ENCODE measurements at places on chromosomes 3 and 15. TPM values are rescaled to one million over a fixed set of nuclear protein-coding genes. Genes with fewer than 3 reads are reported as not detected.

- no peak for DNase-seq
Observed at GRCh38 chr3:185931777-185932612, 5.8 kb downstream of the TRA2B start.

DNA sequence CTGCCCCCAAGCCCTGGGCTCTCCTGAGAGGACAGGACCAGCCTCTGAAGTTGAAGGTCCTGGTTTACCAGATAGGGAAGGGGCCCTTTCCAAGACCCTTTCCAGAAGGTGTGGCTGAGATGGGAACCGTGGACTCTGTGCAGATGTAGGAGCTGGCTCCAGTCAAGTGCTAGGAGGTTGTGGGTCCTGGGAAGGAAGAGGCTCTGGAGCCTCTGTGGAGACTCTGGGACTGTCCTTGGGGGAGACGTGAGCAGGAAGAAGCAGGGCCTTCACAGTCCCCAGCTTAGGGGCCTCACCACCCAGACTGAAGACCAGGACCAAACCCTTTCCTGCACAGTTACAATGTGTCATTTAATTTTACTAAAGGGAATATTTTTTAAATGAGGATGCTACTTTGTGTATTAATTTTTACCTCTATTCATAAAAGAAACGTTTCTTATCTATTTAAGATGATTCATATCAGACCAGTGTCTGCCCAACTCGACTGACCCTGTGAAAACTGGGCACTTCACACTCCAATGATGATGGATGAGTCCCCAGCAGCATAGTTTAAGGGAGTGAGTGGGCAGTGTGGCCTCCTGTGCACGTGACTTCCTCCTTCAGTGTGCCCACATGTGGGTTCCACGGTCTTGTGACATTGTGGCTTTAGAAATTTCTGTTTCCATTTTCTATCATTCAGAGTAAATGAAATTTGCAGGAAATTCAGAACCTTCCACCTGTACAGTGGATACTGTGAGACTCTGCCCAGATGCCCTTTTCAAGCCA, 10.9 kb downstream of the CCR5AS start:
- DNase-seq: no peak

- DNase-seq: no peak
Observed at GRCh38 chr15:91849749-91850161, 3.8 kb upstream of the SLCO3A1 start.

- no peak for DNase-seq
Observed at GRCh38 chr15:92158426-92158825, 235.3 kb upstream of the ST8SIA2 start.

- no peak for DNase-seq
Observed at GRCh38 chr3:13213911-13214846, 140.9 kb upstream of the IQSEC1 start.

DNA sequence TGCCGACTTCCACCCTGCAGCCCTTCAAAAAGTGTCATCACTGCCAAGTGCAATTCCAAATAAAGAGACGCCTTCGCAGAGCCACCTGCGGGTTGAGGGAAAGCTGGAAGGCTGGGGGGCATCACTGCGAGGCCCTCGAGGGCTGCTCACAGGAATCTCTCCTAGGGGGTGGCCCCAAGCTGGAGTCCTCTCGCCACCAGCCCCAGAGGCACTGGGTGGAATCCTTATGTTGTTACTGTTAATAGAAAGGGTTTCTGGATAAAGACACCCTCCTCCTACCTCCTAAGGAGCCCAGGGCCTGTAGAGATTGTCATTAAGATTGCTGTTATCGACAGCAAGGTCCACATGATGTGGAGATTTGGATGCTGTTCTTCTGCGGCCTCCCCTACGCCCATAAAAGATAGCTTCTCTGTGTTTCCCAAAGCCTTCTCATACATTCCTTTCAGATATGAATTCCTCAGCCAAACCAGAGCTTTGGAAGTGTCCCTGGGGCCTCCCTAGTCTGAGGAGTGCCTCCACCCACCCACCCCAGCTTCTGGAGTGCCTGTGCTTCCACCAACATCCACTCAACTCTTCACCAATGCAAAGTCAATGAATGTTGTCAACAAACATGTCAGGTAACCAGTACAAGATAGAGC, 512.7 kb downstream of the SHQ1 start:
- no peak for DNase-seq

- no peak for DNase-seq
Observed at GRCh38 chr15:93173369-93173768, 84.4 kb upstream of the RGMA start.

DNA sequence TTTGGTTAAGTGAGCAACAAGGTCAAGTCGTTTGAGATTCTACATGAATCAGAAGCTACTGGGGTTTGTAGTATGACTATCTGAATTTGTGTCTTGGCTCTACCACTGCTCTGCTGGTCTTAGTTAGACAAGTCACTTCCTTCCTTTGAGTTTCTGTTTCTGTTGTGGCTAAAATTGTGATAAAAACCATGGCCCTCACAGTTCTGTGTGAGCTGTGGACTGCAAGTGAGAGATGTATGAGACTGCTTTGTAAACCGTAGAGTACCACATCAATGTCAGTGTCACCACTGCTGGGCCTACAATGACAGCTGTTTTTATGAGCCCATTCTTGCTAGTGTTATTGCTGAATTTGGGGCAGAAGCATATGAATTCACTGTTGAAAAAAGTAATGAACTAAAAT, 32.7 kb downstream of the RARB start:
- DNase-seq: no peak

GRCh38 chr15:58608711-58609110, 140.8 kb downstream of the ADAM10 start:
- no peak for DNase-seq

DNA sequence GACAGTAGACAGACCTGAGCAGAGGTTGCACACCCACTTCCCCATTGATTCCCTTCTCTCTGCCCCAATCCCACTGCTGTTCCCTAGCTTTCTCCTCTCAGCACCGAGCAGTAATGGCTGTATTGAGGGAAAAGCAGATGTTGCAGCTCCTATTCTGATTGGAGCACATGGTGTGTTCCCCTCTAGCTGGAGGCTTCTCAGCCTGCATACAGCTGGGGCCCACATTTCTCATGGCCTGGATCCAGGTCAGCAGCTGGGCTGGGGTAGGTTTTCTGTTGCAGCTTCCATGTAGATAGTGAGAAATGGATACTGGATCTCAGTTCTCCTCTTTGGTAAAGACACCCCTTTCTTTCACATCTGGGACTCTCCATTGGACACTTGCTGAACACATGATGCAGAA, 50.1 kb downstream of the RYR3 start:
- DNase-seq: no peak

GRCh38 chr15:35151782-35152181, 66.7 kb upstream of the NANOGP8 start:
- DNase-seq: no peak

GRCh38 chr3:49721596-49721895, 2.1 kb upstream of the AMIGO3 start:
- DNase-seq: no peak

DNA sequence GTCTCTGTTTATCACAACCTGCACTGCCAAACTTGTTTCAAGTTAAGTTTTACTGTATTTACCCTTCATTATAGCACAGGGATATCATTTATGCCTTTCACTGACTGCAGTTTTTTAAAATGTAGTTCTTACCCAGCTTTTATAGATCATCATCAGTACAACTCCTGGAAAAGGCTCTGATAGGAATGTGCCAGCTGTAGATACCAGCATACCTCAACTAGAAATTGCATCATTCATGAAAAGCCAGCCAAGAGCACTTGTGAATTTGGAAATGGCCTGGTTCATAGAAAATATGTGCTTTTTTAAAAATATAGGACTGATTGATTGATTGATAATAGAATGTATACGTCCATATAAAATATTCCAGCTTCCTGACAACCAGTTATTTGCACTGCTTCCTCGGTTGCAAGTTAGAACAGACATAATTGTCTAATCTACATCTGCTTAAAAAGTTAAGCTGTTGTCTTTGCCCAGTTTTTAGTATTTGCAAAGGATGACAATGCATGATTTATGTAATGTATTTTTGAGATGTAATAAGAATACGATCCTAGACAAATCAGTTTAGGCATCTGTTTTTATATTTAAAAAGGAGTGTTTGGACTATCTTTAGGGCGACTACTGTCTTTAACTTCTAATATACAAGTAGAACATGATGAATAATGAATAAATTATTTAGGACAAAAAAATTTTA, 58.5 kb downstream of the DCUN1D1 start:
- no peak for DNase-seq

DNA sequence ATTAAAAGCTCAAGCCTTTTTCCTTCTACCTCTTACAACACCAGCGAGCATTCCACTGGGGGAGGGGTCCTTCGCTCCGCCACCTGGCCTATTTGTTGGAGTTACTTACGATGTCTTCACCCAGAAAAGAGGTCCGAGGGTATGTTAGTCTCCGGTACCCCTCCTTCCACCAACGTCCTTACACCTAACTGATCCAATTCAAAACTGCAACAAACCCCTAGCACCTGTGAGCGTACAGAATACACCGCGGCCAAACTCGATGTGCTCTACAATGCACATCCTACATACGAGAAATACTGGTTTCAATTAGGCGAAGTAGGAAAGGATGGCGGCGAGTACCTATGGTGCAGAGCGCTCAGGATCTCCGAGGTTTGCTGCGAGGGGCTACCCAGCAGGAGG, 944 bp downstream of the SLITRK3 start:
- no peak for DNase-seq

- DNase-seq: no peak
Observed at GRCh38 chr3:69462022-69462825, 76.3 kb upstream of the FRMD4B start.

GRCh38 chr15:86036243-86036642, 43.4 kb upstream of the AGBL1 start:
- DNase-seq: no peak

- DNase-seq: no peak
Observed at GRCh38 chr3:32696523-32696922, 11.5 kb downstream of the CNOT10 start.

- DNase-seq: no peak
Observed at GRCh38 chr3:160184655-160185054, 40.6 kb upstream of the C3orf80 start.

DNA sequence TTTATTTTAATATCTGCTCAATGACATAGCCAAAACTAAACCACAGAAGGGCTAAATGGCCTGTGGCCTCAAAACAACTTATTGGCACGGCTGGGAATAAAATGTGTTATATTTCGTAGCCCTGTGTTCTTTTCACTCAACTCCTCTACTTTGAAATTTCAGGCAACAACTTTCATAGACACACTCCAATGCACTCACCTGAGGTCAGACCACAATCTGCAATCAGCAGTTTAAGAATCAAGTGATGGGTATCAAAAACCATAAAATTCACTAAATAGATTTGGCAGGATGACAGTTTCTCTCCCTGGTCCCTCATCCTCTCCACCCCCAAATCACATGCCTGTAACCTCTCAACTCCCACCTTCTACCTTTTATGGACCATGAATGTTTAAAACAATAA, 2.0 kb upstream of the CD200R1 start:
- no peak for DNase-seq

DNA sequence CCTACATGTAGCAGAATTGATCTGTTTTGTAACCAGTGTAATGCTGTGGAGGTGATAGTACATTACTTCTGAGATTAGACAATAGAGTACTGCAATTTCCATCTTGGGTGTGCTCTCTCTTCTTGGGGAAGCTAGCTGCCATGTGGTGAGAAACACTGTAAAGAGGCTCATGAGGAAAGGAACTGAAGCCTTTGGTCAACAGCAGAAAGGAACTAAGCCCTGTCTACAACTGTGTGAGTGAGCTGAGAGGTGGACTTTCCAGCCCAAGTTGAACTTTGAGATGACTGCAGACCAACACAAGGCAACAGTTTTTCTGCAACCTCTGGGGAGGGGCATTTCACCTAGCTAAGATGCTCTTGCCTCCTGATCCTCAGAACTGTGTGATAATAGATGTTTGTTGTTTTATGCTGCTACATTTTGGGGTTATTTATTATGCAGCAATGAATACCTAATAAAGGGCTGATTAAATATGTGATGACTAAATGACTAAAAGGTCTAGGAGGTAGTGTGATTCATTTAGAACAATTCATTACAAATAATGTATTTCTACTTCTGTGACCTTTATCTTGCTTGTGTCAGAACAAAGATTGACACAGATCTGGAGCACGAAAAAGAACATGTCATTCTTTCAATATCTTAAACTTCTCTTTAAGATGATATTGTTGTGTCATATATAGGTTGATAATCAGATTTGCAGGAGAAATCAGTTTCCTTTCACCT, 121.6 kb upstream of the THRB start:
- DNase-seq: no peak

- DNase-seq: no peak
Observed at GRCh38 chr3:45002720-45003119, 23.4 kb upstream of the CLEC3B start.

DNA sequence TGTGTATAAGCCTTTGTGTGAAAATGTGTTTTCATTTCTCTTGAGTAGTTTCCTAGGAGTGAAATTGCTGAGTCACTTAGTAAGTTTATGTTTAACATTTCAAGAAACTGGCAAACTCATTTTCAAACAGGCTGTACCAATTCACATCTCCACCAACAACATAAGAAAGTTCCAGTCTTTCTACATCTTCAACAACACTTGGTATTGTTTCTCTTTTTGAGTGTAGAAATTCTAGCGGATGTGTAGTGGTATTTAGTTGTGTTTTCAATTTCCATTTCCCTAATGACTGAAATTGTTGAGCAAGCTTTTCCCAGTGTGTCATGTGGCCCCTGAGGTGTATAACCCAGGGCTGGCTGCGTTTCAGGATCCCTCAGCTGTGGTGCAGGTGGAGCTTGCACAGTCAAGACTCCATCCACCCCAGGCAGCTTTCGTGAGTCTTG, 258.5 kb downstream of the PDCD6IP start:
- DNase-seq: no peak

DNA sequence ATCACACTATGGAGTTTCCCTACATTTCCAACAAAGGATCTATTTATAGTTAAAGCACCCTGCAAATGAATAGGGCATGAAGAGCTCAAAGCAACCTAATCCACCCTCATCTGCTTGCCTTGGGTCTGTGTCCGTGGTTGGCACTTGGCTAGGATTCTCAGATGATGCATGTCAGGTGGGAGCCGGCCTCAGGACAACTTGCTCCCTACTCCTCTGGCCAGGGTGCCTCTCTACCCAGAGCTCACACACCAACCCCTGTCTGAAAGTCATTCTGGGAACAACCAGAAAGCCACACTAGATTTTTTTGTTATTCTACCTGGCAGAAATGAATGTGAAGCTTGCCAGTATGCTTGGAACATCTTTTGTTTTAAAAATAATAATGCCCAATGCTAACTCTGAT, 13.2 kb downstream of the ARHGEF3 start:
- no peak for DNase-seq

DNA sequence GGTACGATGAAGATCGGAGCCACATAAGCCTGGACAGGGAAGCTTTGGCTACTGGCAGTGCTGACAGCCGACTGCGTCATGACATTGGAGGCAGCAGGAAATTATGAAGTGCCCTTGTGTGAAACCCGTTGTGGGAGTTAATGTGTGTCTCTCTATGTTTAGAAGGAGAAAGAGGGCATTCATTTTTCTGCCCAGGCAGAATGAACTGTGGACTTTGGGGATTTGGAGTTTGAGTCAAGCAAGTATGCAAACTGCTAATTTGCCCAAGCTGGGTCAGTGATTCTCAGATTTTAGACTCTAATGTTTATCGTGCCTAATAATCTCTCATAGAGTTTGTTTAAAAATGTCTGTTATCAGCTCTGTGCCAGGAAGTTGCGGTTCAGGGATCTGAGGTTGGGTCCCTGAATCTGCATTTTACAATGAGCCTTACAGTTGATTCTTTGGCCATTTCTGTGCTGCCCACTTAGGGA, 5.6 kb downstream of the CTXND1 start:
- DNase-seq: no peak

Gene CYP8B1
- not detected for total RNA-seq

Gene OR5K1
- total RNA-seq: not detected

Gene TEX55
- total RNA-seq: not detected

Gene CNTN4
- 17.6 TPM for total RNA-seq

Gene PPP2R3A
- 34.7 TPM for total RNA-seq

Gene SUSD5
- total RNA-seq: not detected

Gene GP5
- total RNA-seq: not detected

Gene ADAMTS17
- 6.0 TPM for total RNA-seq

All from transverse colon (tissue), 4 donors.